Fibroblast of lung (primary cell): ENCODE measurements at places on chromosomes 13 and 19. TPM values are rescaled to one million over a fixed set of nuclear protein-coding genes. Genes with fewer than 3 reads are reported as not detected.

GFY gene
- not detected in 2 replicates for total RNA-seq

RASAL3 gene
- under 0.01 TPM in 1 of 2 replicates, not detected in the other for total RNA-seq

DLL3 gene
- under 0.01 TPM in 2 replicates for total RNA-seq

PCID2 gene
- 66.8 and 113 TPM in 2 replicates for total RNA-seq
